ENCODE measurements at places on chromosomes 5 and 9. TPM values are rescaled to one million over a fixed set of nuclear protein-coding genes. Genes with fewer than 3 reads are reported as not detected.

GRCh38 chr5:82599692-82600091 is 321.5 kb upstream of the RPS23 start:
- DNase-seq: no peak

DNA sequence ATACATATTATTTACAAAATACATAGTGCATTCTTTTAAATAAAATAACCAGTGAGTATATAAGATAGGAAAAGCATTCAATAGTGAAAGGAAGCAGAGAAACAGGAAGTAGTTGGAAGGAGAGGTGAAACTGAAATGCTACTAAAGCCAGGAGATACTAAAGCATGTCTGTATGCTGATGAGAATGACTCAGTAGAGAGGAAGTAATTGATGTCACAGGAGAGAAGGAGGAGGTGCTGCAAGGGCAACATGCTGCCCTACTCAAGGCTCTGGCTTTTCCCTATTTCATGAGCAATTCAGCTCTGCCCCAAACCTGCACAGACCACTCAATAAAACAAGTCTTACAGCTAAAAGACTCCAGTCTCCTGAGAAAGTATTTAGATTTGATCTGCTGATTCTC is 108.5 kb upstream of the TXNDC8 start:
- no peak for DNase-seq

DNA sequence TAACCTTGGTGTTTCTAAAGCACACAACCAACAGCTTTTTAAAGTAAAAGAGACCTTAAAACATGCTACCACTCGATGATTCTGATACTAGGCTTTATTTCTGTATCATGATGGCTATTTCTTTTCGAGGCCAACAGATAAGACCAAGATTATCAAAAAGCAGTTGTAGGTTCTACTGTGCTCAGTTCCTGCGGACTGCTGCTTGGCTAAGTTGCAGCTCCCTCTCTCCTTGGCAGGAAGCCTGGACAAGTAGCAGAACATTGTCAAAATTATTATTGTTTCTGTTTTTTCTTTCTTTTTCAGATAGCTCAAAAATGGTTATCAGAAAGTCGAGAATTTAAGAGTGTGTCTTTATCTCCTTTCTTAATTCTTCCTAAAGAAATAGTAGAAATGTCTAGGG is 607.6 kb downstream of the PTPRD start:
- no peak for DNase-seq

DNA sequence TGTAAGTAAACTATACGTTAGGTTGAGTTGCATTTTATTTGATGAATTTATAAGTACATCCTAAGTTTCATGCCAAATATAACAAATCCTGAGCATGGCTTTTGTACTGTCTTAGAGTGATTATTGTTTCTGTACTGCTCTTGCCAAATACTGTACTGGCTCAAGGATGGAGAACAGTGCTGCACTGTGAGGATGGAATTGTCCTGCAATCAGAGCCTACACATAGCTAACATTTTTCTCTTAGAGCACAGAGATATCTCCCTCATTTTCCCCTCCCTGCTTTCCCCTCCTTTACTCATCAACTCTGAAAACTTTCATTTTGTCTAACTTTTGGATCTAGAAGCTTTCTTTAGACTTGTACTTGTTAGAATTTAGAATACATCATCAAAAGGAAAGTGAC is 28.3 kb downstream of the LRRC70 start:
- DNase-seq: no peak

DNA sequence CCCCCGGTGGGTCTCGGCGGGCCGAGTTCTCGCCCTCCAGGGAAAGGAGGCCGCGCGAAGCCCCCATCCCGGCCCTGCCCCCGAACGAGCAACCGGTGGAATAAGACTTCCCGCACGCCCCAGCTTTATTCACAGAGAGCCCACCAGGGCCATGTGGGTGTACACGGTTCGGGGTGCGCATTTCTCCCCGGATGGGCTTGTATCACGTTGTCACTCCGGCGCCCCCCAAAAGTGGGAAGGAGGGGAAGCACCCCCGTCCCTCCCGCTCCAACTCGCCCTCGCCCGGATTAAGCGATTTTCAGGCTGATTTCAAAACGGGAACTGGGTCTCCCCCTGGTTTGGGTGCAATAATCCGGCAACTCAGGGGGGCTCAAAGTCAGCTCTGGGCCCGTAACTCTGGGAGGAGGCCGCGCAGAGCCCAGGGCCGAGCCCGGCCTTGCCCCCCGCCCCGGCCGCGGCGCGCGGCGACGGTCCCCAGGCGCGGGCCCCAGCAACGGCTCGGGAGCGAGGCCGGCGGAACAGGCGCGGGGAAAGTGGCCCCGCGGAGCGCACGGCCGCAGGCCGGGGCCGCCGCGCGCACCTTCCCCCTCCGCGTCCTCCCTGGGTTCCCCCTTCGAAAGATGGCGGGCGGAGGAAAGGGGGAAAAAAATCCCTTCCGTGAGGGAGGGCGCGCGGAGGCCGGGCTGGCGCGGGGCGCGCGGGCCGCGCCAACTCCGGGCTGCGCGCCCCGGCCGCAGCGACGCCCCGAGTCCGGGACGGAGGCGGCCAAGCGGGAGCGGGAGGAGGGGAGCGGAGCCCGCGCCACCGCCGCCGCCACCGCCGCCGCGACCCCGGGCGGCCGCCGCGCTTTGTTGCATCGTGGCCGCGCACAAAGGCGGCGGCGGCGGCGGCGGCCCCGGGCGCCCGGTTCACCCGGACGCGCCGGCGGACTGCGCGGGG is 644 bp downstream of the BRD3 start:
- peak; percentile 67 for DNase-seq

CDH18 gene
- total RNA-seq: 3.7 TPM

All from mesothelial cell of epicardium (in vitro differentiated cells).